Mammary epithelial cell (primary cell): ENCODE measurements at places on chromosomes 2 and 18. TPM values are rescaled to one million over a fixed set of nuclear protein-coding genes. Genes with fewer than 3 reads are reported as not detected.
A peak's percentile ranks its signal among the peaks of the same experiment; 100 is the strongest.

Gene ZNF519
- 3.1 and 5.5 TPM in 2 replicates for total RNA-seq

Gene BUB1
- 10.6 and 35.5 TPM in 2 replicates for total RNA-seq

Gene PRSS56
- not detected in 2 replicates for total RNA-seq

Gene MC5R
- total RNA-seq: not detected in 2 replicates

Gene C2orf15
- total RNA-seq: 2.0 TPM

Gene MROH2A
- 0.50 TPM for total RNA-seq

Gene DNAJC27
- 5.0 TPM for total RNA-seq

Gene DYNC2LI1
- 13.2 and 15.6 TPM in 2 replicates for total RNA-seq

Gene MCFD2
- 89.2 and 123 TPM in 2 replicates for total RNA-seq

Gene SNED1
- 0.43 and 0.64 TPM in 2 replicates for total RNA-seq

Gene ATG9A
- total RNA-seq: 74.5 TPM

Gene ARMC9
- 43.5 TPM for total RNA-seq

GRCh38 chr18:11040823-11041656, 108.3 kb downstream of the PIEZO2 start:
- DNase-seq: peak; percentile 1

DNA sequence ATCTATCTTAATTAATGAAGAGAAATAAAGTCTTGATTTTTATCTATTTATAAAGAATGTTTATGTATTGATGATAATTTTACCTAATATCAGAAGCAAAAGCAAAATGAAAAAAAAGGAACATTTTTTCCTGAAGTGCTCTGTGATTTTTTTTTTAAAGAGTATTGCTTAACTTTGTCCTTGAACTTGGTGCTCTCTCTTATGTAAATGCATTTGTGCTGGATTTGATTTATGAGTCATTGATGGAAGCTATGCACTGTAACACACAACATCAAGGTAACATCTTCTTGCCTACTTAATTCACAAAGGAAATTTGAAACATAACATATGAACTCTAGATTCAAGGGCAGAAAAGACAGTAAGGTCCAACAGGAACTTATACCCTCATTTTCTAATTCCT, 312.9 kb upstream of the CDH19 start:
- no peak for DNase-seq

DNA sequence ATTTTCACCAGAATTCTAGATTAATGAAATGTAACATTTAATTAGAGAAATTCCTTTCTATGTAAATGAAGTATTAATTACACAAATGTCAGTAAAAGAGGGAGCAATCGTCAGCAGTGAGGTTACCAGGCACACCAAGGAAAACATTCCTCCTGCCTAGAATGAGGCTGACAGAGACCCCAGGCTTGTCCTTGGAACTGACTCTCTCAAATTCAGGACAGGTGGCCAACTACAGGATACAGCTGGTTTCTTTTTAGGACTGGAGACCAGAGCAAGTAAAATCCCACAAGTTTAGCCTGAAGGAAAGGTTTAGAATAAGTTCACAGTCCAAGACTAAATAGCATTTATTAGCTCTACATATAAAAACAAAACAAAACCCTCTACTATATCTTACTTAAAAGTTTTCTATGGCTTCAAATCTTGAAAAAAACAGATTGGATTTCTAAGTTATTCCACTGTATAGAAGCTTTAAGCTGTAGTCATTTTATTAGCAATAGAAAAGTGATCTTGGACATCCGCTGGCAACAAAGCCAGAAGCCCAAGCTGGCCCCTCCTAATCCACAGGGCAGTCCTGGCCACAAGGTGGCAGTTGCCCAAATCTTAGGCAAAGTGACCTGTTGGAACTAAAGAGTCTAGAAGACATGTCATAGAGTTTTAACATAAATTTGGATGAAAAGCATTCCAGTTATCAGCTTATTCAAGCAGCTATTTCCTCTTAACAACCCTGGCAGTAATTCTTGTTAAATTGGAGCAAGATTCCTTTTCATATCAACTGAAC, 81.0 kb downstream of the SP3 start:
- peak; percentile 30 for DNase-seq

GRCh38 chr2:8030573-8031303, 651.1 kb upstream of the ID2 start:
- peak; percentile 13 for DNase-seq

GRCh38 chr2:217935901-217936684, 66.7 kb downstream of the TNS1 start:
- no peak for DNase-seq

- no peak for DNase-seq
Measured at GRCh38 chr2:227528803-227529202, 56.8 kb downstream of the AGFG1 start.

DNA sequence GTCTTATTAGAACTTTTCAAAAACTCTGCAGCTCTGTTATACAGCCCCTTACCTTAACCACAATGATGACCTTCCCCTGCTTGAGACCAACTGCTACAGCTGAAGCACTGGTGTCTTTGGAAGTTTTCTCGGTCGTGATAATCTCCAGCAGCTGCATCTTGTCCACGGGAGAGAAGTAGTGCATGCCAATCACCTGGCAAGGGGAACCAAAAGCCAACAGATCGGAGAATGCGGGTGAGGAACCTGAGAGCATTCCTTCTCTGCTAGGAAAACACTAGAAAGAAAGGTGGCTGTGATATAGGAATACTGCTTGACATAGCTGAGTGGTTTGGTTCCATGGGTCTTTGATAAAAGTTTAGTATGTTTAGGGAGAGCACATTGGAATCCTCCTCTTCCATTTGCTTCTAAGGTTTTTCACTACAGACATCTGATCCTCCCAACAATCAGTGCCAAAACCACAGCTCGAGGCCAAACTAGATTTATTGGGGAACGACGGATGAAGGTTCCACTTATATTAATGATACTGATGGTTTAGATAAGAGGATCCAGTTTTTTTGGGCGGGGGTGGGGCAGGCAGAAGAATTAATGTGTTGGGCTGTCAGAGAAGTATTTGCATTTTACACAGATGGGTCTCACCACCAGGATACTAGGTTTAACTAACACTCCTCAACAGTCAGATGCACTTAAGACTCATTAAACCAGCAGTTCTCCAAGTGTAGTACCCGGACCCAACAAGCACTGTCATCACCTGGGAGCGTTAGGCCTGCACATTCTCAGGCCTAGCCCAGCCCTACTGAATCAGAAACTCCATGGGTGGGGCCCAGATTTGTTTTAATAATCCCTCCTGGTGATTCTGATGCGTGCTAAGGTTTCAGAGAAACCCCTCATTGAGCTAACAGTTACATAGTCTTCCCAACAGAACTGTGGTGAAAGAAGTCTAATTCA, 22.4 kb downstream of the GAREM2 start:
- DNase-seq: no peak

GRCh38 chr2:142603759-142604158, 273.7 kb upstream of the KYNU start:
- no peak for DNase-seq

DNA sequence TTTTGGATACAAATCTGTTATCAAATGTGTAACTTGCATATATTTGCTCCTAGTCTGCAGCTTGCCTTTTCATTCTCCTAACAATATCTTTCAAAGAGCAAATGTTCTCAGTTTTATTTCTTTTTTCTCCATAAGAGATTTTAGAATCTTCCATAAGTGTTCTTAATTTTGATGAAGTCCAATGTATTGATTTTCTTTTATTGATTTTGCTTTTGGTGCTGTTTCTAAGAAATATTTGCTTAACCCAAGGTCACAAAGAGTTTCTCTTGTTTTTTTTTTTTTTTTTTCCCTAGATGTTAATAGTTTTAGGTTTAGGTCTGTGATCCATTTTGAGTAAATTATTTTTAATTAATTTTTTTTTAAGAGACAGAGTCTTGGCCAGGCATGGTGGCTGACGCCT, 75.8 kb upstream of the SPRED2 start:
- DNase-seq: no peak

DNA sequence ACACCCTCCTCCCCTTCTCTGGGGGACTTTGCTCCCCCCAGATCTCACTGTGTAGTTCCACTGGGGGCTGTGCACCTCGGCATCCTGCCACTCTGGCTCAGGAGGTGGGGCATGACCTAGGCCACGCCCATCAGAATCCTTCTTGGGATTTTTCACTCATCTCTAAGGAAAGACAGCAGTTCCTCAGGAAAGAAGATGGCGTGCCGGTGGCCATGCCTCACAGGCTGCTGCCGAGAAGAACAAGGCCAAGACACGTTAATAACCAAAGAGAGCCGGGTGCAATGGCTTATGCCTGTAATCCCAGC, 3.2 kb downstream of the NMUR1 start:
- no peak for DNase-seq

DNA sequence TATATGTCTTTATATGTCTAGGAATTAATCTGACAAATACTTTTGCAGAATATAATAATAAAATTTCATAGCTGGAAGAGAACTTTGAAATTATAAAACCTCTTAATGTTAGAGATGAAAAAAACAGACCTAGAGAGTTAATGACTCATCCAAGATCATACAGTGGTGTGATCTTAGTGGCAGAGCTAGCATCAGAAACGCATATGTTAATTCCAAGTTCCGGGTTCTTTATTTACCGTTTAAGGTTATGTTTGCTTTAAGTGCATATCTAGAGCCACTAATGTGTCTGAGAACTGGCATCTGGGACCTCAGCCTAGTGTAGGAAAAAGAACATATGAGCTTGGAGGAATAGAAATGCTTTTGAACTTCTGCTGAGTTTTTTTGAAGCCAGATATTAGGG, 24.3 kb downstream of the CERS6 start:
- no peak for DNase-seq

DNA sequence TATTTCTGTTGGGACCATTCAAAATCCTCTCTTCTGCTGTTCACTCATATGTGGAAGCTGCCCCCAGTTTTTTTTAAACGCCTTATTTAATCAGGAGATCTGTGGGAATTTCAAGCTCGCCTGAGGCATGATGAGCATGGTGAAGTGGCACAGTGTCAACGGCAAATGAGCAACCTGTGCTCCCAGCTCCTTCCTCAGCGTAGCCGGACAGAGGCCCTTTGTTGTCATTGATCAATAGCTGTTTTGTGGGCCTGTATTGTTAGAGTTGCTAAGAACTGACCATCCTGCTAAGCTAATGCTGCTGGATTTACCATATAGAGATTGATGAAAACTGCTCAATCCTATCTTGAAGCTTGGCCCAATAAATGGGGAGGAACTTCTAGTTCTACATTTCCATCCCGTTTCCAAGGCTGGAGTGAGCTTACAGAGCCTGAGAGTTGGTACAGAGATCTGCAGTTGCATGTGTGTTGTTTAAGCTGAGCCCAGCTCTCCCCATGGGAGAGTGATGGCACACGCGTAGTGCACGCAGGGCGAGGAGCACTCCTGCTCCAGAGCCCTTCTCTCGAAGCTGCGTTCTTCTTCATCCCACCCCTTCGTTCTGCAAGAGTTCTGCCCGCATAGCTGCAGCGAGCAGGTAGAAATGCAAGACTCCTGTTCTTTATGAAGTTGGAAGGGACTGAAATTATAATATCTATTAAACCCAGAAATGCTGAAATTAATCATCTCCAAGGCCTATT, 108.8 kb downstream of the RTN4 start:
- peak; percentile 57 for DNase-seq

GRCh38 chr2:71943238-71944182, 204.2 kb downstream of the CYP26B1 start:
- no peak for DNase-seq

GRCh38 chr2:171098607-171099006, 62.1 kb downstream of the TLK1 start:
- no peak for DNase-seq

GRCh38 chr2:238061315-238062202, 758 bp downstream of the SCLY start:
- DNase-seq: peak; percentile 49

DNA sequence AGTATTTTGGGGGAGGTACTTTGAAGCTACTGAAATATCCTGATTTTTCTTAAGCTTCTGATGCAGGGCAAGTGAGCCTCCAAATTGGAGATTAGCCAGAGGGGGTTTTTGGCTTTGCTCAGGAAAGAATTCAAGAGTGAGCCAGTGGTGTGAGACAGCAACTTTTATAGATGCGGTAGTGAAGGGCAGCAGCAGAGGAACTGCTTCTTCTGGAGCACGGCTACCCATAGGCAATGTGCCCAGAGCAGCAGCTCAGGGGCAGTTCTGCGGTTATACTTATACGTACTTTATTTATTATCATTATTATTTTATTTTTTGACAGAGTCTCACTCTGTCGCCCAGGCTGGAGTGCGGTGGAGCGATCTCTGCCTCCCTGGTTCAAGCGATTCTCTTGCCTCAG, 19.8 kb upstream of the NT5DC4 start:
- no peak for DNase-seq

GRCh38 chr2:207165121-207166038, at the start of gene KLF7:
KLF7 (minus strand) TSS chr2:207165948; CDS start chr2:207165568, 380 bp downstream.
- DNase-seq: peak; percentile 42

DNA sequence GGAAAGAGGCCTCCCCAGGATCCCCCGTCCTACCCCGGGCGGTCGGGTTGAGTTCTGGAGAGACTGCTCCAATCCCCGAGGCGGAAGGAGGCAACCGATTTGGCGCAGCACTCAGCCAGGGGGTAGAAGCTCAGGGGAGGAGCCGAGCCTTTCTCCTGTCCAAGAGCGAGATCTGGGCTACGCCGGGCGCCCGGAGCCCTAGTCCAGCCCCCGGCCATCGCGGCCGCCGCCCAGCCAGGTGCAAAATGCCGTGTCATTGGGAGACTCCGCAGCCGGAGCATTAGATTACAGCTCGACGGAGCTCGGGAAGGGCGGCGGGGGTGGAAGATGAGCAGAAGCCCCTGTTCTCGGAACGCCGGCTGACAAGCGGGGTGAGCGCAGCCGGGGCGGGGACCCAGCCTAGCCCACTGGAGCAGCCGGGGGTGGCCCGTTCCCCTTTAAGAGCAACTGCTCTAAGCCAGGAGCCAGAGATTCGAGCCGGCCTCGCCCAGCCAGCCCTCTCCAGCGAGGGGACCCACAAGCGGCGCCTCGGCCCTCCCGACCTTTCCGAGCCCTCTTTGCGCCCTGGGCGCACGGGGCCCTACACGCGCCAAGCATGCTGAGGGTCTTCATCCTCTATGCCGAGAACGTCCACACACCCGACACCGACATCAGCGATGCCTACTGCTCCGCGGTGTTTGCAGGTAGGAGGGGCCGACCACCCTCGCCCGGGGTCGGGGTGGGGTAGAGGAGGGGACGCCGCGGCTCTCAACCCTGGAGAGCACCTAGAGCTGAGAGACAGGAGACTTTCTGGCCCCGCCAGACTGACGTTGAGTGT, at the start of gene DYSF:
Gene DYSF, plus strand, starts transcription at position 158 of the 817 bp plus-strand sequence.
- DNase-seq: peak; percentile 32

- no peak for DNase-seq
Measured at GRCh38 chr2:8081130-8081529, 600.7 kb upstream of the ID2 start.

GRCh38 chr2:194294156-194294555, 1362.9 kb upstream of the SLC39A10 start:
- no peak for DNase-seq

GRCh38 chr2:96806468-96807126, 9.5 kb upstream of the CNNM3 start:
- DNase-seq: no peak

DNA sequence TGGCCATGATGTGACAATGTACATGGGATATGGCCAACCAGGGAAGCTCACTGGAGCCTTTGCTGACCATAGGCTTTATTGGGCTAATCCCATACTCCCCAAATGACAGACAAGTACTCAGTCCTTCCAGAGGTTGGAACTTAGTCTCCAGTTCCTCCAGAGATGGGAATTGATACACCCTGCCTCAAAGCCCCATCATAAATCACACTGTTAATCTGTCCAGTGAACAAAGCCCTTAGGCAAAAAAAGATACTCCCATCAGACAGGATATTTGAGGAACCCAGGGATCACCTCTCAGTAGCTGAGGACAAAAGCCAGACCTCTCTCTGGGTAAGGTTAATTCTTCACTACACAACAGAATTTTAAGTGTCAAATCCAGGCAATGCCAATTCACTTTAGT, 247.5 kb upstream of the CDH20 start:
- no peak for DNase-seq
